Muscle of arm (tissue), 14 donors: ENCODE measurements at places on chromosomes 2 and 18.
A peak's percentile ranks its signal among the peaks of the same experiment; 100 is the strongest.

DNA sequence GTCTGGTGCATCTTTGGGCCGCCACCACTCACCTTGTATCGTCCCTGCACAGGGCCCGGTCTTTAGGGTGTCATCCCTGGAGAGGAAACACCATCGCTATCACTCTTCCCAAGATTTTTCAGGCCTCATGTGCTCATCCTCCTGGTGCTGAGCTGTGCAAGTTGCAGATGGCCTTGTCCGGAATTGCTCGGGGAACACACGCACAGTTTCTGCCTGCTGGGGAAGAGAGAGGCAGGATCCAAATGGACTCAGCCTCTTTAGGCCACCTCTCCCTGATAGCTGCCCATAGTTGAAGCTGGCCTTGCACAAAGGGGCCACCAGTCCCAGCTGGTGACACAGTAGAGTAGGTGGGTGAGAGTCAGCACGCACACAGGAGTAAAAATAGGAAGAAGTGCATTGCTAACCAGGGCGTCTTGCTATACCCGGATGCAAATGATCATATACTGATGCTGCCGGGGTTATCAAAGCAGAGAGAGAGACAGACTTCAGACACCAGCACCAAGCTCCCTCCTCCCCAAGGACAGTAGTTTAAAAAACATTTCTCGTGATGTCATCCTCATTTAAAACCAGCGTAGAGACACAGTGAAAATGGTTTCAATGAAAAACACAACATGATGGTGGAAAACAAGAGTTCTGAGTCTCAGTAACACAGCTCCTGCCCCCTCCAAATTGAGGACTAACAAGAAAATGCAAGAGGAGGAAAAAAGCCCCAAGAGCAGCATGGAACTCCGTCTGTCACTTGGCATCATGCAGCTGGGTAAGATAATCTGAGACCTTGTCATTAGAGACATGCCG, 147.5 kb upstream of the NCK2 start:
- DNase-seq: no peak

GRCh38 chr2:58228299-58228698, 12.8 kb downstream of the FANCL start:
- DNase-seq: no peak

DNA sequence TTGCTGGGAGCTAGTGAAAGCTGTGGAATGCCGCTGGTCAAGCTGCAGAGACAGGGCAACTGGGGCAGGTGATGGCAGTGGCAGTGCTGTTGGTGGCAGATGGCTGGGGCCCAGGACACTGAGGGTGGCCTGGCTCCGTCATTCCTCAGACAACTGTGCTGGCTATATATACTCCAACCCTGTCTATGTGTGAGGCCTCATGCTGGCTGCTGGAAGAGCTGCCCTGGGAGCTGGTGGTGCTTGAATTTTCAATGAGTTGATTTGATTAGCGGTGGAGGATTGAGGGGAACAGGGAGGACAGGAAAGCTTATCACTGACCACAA, 66.5 kb upstream of the TMEM200C start:
- DNase-seq: no peak

GRCh38 chr2:84879584-84880394, 1.1 kb downstream of the TRABD2A start:
- no peak for DNase-seq

GRCh38 chr2:56211048-56211447, 27.3 kb downstream of the CCDC85A start:
- DNase-seq: no peak

DNA sequence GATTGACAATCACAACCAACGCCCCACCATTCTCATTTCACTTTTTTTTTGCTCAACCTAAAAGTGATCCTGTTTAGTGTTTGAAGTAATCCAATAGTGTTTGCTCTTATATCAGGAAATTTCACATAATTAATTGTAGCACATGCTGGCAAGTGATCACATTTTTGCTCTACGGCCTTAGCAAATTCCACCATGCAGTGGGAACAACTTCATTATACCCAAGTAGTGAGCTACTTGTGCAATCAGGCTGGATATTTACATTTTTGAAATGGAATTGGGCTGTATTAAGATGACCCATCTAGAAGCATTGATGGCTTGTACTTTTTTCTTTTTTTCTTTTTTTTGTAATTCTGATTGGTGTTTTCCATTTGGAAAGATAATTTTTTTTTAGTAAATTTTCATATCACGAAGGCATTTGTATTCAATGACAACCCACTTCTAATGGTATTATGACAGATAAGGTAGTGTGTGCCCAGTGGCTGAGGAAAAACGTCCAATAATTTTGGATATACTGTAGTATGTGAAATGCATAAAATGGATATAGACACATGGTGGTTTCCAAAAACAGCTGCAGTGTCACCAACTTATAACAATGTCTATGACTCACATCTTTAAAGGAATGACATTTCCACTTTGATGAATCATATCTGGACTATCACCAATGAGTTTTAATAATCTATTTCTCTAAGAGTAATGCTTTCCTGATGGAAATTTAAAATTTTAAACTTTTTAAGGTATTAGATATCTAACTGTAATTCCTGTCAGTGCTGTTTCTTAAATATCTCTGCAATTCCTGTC, 130.6 kb downstream of the COL6A3 start:
- DNase-seq: no peak

- DNase-seq: peak; percentile 40
These were observed 27.3 kb downstream of the GKN2 start for GRCh38 chr2:68925295-68925896.

GRCh38 chr2:8380566-8380965, 301.3 kb upstream of the ID2 start:
- no peak for DNase-seq

GRCh38 chr2:173184031-173185004, 108.7 kb downstream of the MAP3K20 start:
- DNase-seq: no peak

- no peak for DNase-seq
These were observed 40.8 kb downstream of the CHN1 start for GRCh38 chr2:174964404-174964803.

DNA sequence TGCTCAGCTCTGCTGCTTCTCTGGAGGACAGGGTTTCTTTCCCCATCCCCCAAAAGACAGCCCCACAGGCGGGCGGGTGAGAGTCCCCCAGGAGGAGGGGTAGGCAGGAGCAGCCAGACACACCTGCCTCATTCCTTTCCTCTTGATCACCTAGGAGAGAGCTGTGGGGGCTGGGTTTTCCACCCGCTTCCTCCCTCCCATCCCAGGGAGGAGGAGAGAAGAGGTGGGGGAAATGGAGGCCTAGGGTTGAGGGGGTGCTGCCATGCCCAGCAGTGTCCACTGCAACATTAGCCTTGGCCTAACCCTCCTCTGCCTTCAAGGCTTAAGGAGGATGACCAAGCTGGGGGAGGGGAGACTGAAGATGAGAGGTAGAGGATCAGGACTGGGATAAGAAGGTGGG, 14.7 kb downstream of the WNT10A start:
- DNase-seq: no peak
